Brain (organoid and tissue), 16 donors: ENCODE measurements at places on chromosomes 4 and X.
A peak's percentile ranks its signal among the peaks of the same experiment; 100 is the strongest.

GRCh38 chrX:46333550-46333949 is 211.7 kb downstream of the ZNF674 start:
- no peak for DNase-seq

DNA sequence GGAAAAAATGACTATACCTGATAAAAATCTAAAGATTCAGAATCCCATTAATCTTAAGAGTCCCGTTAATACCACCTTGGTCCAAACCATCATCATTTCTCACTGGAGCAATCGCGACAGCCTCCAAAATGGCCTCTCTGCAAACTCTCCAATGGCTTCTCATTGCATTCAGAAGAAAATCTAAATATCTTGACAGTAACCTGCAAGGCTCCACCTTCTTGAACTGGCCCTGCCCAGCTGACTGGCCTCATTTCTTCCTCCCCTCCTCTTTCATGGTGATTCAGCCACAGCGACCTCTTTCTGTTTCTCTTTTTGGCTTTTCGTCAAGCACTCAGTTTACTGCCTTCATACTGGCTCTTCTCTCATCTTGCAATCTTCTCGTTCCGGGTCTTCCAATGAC is 56.2 kb upstream of the GPRIN3 start:
- no peak for DNase-seq

DNA sequence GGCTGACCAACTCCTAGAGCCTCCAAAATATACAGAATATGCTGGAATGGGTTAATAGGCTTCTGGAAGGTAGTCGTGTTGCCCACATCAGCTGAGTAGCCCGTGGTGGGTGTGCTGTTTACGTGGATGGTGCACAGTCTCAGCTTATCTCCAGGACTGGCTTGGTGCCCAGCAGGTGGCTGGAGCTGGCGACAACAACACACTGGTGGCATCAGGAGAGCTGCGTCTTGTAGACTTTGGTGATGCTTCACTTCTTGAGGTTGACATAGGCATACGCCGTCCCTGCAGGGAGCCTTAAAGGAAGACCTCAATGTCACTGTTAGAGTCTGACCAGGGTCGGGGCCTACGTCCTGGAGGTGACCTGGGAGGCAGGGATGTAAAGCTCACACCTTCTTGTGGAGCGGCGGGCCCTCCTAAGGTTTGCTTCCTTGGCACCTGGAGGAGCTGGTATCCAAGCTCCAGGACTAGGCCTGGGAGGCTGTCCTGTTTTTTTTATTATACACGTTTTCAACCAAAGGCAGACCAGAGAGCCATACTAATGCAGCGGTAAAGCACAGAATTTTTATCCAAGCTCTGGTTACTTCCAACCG is 26.5 kb upstream of the RBMX start:
- DNase-seq = no peak

DNA sequence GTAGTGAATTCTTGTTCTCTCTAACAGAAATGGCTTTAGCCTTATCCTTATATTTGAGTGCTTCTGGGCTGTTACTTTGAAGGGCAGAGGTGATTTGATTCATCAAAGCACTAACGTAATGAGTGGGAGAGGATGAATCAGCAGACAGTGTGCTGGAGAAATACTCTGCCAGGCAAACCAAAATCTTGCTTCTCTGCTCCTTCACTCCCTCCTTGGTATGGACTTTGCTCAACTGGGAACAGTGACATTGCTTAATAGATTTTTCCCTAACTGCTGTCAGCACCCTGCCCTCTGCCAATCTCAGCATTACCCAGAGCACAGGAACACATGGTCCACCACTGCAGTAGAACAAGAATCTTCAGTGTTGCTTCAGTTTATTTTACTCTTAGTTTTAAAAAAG is 56.0 kb downstream of the PDLIM5 start:
- no peak for DNase-seq

GRCh38 chr4:155544547-155544946 is 122.1 kb upstream of the GUCY1A1 start:
- no peak for DNase-seq

- no peak for DNase-seq
Observed at GRCh38 chr4:173794662-173795061, 264.6 kb upstream of the HAND2 start.

- peak; percentile 4 for DNase-seq
Observed at GRCh38 chr4:77927991-77928925, 65.6 kb downstream of the MRPL1 start.

- no peak for DNase-seq
Observed at GRCh38 chrX:69320116-69320515, 154.9 kb upstream of the PJA1 start.

- DNase-seq = no peak
Observed at GRCh38 chr4:75644095-75644494, 13.8 kb upstream of the CDKL2 start.
